Mesothelial cell of epicardium (in vitro differentiated cells): ENCODE measurements at places on chromosomes 13 and 19. TPM values are rescaled to one million over a fixed set of nuclear protein-coding genes. Genes with fewer than 3 reads are reported as not detected.
A peak's percentile ranks its signal among the peaks of the same experiment; 100 is the strongest.

PBX4 gene
- total RNA-seq: 11.3 to 12.8 TPM (median 12.2 TPM) in 3 replicates

PEG3 gene
- not detected in 3 replicates for total RNA-seq

PGLYRP1 gene
- not detected in 3 replicates for total RNA-seq

EFNA2 gene
- total RNA-seq: 13.1 to 15.0 TPM (median 14.0 TPM) in 3 replicates

- no peaks in the 10 kb centered on the region for H3K36me3 ChIP-seq
- H3K27me3 ChIP-seq: no peaks in the 10 kb centered on the region
- no peak for DNase-seq
- H3K27ac ChIP-seq: no peak overlapping the region
- H3K4me1 ChIP-seq: peaks cover 8% of the 10 kb centered on the region
Measured at GRCh38 chr13:43799191-43799590, 12.4 kb upstream of the ENOX1 start.

DNA sequence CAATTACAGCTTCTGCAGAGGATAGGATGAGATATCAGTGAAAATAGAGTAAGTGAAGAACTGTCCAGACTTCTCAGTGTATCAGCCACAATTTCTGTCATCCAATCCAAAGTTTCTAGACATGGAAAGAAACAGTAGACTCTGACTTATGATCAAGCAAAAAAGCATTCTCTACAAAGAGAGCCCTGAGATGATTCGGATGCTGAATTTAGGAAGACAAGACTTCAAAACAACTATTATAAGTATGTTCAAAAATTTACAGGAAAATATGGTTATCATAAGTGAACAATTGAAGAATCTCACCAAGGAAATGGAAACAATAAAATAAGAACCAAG, 238.2 kb upstream of the IRS2 start:
- H3K27me3 ChIP-seq: no peaks in the 10 kb centered on the region
- no peaks in the 10 kb centered on the region for H3K4me1 ChIP-seq

DNA sequence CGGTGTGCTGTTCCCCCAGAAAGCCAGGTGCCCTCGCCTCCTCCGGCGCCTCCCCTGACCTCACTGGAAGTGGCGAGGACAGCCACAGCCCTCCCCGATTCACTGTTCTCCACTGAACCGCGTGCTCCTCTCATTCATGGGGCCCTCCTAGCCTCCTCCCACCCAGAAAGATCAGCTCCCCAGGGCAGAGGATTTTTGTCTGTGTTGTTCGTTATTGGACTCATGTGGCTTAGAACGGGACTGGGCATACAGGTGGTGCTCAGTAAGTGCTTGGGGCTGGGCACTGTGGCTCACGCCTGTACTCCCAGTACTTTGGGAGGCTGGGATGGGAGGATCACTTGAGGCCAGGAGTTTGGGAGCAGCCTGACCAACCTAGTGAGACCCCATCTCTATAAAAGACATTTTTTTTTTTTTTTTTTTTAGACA, 3.8 kb downstream of the PRTN3 start:
- DNase-seq: no peak
- H3K27ac ChIP-seq: no peak overlapping the region
- H3K36me3 ChIP-seq: no peaks in the 10 kb centered on the region
- H3K4me1 ChIP-seq: peaks cover 10% of the 10 kb centered on the region

GRCh38 chr13:48775285-48775684, 121.6 kb downstream of the CYSLTR2 start:
- H3K27ac ChIP-seq: no peak overlapping the region
- H3K4me1 ChIP-seq: peaks cover 9% of the 10 kb centered on the region
- no peaks in the 10 kb centered on the region for H3K27me3 ChIP-seq
- no peaks in the 10 kb centered on the region for H3K36me3 ChIP-seq
- DNase-seq: no peak

- DNase-seq: no peak
- H3K36me3 ChIP-seq: peaks cover 5% of the 10 kb centered on the region
Measured at GRCh38 chr13:85520445-85520844, 278.8 kb downstream of the SLITRK6 start.

- no peaks in the 10 kb centered on the region for H3K27me3 ChIP-seq
- no peak overlapping the region for H3K4me3 ChIP-seq
- no peak overlapping the region for H3K27ac ChIP-seq
- no peaks in the 10 kb centered on the region for H3K36me3 ChIP-seq
- DNase-seq: no peak
Measured at GRCh38 chr13:57815600-57815999, 184.1 kb downstream of the PCDH17 start.

GRCh38 chr19:39413272-39413910, 922 bp downstream of the PLEKHG2 start:
- peak overlapping the region; percentile 94 for H3K4me3 ChIP-seq
- H3K27ac ChIP-seq: peak overlapping the region; percentile 98
- peak; percentile 74 for DNase-seq
- H3K36me3 ChIP-seq: peaks cover 7% of the 10 kb centered on the region
- peaks cover 41% of the 10 kb centered on the region for H3K4me1 ChIP-seq
- H3K27me3 ChIP-seq: peaks cover 1% of the 10 kb centered on the region

DNA sequence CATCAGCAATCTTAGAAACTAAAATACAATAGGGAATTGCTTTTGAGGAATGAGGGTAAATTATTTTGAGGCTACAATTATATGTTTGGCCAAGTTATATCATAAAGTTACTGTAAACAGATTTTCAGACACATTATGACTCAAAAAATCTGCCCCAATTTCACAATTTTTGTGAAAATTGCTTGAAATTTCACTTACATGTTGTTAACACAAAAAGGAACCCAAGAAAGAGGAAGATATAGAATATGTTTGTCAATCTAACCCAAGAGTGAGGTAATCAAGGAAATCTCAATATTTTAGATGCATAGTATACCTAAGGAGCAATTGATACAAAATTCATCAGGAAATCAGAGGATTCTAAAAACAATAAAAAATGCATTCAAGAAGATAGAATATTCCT, 73.9 kb upstream of the FNDC3A start:
- H3K27ac ChIP-seq: no peak overlapping the region
- no peaks in the 10 kb centered on the region for H3K4me1 ChIP-seq
- no peaks in the 10 kb centered on the region for H3K36me3 ChIP-seq

DNA sequence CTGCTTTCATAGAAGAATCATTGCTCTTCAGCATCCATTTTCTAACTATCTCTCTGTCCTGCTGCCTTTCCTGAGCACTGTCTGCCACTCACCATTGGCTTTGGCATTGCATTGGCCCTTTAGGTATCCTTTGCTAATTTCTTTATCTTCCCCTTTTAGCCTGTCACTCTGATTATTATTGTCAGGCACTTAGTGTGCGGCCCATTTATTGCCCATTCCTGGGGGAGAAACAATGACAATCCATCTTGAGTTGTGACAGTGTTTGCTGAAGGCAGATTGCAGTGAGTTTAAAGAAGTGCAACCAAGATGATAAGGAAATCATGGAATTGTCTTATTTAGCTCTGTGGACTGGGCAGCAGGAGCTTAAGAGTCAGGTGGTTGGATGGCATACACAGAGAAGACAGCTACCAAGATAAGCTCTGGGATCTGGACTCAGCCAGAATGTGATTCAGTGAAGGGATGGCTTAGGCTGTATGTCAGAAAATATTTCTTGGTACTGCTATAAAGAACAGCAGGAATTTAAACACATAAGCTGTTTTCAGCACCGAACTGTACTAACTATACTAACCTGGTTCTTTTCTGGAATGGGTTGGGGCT, 25.3 kb downstream of the B3GLCT start:
- H3K4me3 ChIP-seq: no peak overlapping the region
- H3K4me1 ChIP-seq: peaks cover 12% of the 10 kb centered on the region
- H3K27me3 ChIP-seq: no peaks in the 10 kb centered on the region
- H3K27ac ChIP-seq: no peak overlapping the region
